ENCODE measurements at places on chromosomes 2 and 18.

- DNase-seq = no peak
Observed at GRCh38 chr2:181991171-181991885, 5.7 kb downstream of the PPP1R1C start.

DNA sequence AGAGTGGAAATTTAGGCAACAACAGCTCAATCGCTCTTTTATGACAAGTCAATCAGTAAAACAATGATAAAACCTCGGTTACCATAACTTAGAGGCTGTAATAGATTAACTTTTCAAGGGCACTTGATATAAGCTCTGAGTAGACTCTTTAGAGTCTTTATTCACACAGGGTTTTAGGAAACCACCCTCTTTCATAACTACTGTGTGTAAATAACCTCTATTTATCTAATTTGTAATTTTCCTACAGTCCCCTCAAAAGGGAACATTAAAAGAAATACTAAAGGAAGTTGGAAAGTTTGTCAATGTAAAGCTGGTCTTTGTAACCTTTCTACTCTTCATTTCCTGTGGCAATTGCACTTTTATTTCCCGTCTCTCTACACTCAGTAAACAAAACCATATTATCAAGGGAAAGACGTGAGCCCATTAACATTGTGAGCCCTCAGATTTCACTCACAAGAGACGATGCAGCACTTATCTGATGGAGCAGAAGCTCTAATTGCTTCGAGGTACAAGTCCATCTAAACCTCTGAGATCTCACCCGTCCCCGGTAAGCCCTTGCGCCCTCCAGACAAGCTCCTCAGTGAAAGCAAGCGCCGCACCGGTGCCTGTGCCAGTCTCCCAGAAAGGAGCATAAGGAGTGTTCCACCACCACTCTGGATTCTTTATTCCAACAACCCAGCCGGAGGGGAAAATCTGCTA lies 1.1 kb upstream of the HOXD1 start:
- DNase-seq = no peak

DNA sequence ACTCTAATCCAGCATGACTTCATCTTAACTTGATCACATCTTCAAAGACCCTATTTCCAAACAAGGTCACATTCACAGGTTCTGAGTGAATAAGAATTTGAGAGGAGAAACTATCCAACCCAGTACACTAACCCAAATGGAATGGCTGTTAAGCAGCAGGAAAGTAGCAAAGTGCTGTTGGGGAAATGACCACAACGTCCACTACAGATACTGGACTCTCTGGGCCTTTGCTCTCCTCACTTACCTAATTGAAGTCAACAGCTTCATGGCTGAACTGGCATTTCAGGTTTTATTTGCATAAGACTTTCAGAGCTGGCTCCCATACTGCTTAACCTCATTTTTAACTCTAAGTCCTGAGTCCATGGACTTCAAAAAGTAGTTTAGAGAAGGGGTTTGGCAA lies 38.0 kb upstream of the ACVR2A start:
- DNase-seq = no peak

DNA sequence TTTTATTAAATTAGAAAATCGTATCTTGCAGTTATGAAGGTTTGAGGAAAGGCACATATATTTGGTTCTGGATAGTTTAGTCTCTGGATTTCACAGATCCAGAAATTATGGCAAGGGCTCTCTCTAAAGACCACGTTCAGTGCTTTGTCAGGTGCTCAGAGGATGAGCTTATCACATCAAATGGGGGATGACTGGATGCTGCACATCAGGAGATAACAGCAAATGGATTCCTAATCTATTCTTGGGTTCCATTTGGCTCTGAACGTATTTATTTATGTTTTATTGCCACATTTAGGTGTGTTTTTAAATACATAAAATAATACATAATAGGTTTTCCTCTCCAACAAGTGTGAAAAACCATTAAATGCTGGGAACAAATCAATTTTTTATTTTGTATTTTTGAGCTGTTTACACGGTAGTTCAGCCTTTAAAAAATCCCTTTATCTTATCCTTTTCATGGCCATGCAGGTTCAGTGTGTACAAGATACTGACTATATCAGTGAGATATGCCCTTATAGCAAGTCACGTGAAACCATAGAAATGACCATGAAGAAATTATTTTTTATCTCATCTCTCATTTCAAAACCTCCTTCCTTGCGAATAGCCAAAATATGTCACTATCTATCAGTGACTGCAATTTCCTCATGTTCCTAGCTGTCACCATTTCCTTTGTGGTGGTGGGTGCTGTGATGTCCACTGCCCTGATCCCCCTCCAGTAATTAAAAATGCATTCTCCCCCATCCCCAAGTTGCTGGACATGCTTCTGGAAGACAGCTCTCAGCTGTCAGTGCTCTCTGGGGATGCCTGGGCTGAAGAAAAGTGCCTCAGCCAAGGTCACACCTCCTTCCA lies 25.9 kb upstream of the CXCR4 start:
- no peak for DNase-seq

DNA sequence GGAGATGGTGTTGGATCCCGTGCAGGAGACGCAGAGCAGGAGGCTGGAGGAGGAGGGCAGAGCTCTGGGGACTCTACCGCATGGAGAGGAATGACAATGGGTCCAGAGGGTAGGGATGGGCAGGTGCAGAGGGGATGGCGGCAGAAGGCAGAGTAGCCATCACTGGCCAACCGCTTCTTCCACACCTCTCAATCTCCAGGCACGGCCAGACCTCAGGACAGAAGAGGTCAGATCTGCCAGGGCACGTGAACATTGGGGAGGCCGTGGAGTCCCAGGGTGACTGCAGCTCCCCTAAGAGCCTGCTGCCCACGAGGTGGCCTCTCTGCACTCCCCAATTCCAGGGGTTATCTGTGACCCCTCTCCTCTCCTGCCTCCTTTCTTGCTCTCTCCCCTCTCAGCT lies 162.7 kb upstream of the HDAC4 start:
- no peak for DNase-seq

DNA sequence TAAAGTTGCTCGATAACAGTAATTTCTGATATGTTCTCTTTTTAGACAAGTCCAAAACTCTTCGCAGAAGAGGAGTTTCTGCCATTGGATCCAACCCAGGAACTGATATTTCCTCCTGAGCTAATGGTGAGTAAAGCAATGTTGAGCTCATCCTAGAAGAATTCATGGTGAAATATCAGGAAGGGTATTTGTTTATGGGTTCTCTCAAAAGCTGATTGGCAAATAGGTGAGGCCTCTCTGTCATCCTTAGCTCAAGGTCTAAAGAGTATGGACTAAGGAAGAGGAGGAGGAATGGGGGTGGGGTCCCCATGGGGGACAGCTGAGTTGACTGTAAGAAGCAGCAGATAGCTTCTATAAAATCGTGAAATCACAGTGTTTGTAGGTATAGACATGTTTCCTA lies 18.2 kb downstream of the AOX1 start:
- DNase-seq = peak; percentile 79

- no peak for DNase-seq
Observed at GRCh38 chr2:16005389-16005788, 65.0 kb downstream of the MYCN start.

DNA sequence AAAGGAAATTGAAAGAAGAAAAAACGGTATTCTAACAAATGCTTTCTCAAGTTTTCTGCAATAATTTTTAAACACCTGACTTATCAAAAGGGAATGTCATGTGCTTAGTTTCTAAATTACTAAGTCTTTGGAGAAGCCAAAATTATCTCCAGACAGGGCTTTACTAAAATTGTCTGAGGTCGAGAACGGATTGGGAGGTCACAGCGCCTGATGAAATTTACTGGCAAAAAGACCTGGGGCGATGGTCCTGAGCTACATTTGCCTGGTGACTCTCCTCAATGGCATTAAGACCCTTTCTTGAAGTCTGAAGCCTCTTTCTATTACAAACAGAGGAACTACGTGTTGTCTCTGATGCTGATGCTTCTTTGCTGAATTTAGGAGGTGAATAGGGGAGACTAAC lies 291.8 kb upstream of the SESTD1 start:
- no peak for DNase-seq

GRCh38 chr18:39344487-39344886 lies 1778.9 kb upstream of the CELF4 start:
- DNase-seq = no peak

DNA sequence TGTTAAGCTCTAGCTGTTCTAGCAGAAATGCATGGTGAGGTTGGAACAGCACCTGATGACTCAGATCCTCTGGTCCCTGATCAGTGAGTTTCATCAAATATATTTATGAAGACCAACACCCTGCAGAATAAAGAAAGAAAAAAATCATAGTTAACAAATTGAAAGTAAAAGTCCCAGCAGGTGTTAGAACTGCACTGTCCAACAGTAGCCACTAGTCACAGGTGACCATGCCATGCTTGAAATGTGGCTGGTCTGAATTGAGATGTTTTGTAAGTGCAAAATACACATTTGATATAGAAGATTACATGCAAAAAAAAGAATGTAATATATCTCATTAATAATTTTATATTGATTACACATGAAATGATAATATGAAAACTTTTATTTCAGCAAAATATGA lies 1010.7 kb upstream of the ZEB2 start:
- DNase-seq = peak; percentile 26

DNA sequence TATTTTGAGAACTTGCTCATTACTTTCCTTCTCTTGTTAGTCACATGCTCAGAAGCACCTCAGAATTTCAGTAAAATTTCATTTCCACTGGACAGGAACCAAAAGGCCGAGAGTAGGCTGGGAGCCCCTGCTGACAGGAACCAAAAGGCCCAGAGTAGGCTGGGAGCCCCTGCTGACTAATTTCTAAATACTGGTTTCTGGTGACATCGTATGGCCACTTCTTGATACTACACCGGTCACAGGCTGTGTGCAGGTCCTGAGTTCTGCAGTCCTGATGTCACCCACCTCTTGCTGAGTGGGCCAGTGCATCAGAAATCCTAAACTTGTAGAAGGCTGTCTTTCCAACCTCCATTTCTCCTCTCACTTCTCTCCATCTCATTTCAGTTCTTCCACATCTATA lies 17.7 kb upstream of the EN1 start:
- DNase-seq = peak; percentile 40

- DNase-seq = no peak
Observed at GRCh38 chr18:76554547-76555222, 59.6 kb upstream of the ZNF516 start.

DNA sequence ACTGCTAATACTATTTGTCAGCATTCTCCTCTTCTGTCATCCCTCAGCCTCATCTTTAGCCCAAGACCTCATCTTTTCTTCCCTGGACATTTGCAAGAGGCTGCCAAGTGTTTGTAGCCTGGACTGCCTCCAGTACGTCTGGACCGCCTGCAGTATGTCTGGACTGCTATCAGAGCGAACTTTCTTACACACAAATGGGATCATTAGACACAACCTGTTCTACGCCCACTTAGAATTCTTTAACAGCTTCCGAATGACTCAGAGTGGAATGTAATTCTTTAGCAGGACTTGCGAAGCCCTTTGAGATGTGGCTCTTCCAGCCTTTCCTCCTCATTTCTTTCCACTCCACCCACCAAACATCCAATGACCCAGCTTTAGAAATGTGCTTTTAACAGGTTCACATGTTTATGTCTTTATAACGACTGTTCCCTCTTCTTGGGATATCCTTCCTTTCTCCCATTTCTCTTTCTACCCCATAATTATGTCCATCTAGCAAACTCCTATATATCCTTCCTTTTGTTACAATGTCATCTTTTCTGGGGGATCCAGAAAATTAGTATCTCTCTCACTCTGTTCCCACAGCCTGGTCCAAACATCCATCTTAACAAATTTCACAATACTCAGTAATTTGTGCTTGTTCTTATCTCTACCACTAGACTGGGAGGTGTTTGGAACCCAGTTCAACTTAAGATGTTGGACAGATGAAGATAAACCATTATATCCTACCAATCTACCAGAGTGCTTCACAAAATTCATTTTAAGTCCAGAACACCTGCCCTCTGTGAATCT lies 171.3 kb upstream of the PGAP1 start:
- DNase-seq = no peak

GRCh38 chr2:9690252-9690651 lies 59.5 kb upstream of the YWHAQ start:
- no peak for DNase-seq

- DNase-seq = no peak
Observed at GRCh38 chr2:222268311-222268990, 30.3 kb downstream of the PAX3 start.

DNA sequence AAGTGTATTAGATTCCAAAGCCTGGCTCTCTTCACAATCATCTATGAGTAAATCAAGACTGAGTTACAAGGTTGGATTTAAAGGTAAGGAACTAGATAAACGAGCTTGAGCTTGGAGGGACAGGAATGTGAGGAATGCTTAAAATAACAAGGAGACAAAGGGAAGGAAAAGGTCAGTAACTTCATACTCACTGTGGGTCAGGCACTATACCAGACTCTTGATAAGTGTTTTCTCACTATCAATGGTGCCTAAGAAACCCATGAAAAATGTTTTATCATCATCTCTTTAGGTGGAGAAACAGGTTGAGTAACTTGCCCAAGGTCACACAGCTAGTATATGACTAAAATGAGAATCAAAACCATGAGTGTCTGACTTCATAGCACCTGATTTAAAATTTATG lies 212.1 kb downstream of the CDH2 start:
- peak; percentile 52 for DNase-seq

DNA sequence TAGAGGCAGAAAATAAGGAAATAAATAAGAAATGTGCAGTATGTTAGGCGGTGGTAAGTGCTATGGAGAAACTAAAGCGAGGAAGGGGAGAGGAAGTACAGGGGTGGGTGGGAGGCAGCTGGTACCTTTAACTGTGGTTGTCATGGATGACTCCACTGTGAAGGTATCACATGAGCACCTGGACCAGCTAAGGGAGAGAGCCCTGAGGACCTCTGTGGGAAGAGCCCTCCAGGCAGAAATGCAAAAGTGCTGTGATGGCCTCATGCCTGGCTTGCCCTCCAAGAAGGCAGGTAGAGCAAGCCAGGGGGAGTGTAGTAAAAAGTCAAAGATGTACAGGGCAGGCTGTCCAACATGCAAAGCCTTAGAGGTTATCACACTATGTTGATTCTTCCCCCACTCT lies 17.9 kb downstream of the LYPD6 start:
- no peak for DNase-seq

GRCh38 chr2:234518986-234519642 lies 22.2 kb upstream of the ARL4C start:
- no peak for DNase-seq

GRCh38 chr2:84204995-84205394 lies 254.1 kb downstream of the SUCLG1 start:
- no peak for DNase-seq

Data from HT1080 (cell line).